ENCODE measurements at places on chromosomes 3 and 15. TPM values are rescaled to one million over a fixed set of nuclear protein-coding genes. Genes with fewer than 3 reads are reported as not detected.

The GPR156 gene
- total RNA-seq = not detected

The SYNPR gene
- total RNA-seq = not detected

The TGM5 gene
- not detected for total RNA-seq

The MAP1A gene
- total RNA-seq = 1.5 TPM

The GOLGA8J gene
- total RNA-seq = not detected

The CPA3 gene
- not detected for total RNA-seq

The PARP3 gene
- 12.1 TPM for total RNA-seq

The ETV5 gene
- 0.74 TPM for total RNA-seq

The OR5H6 gene
- not detected for total RNA-seq

The HRH1 gene
- 2.9 TPM for total RNA-seq

DNA sequence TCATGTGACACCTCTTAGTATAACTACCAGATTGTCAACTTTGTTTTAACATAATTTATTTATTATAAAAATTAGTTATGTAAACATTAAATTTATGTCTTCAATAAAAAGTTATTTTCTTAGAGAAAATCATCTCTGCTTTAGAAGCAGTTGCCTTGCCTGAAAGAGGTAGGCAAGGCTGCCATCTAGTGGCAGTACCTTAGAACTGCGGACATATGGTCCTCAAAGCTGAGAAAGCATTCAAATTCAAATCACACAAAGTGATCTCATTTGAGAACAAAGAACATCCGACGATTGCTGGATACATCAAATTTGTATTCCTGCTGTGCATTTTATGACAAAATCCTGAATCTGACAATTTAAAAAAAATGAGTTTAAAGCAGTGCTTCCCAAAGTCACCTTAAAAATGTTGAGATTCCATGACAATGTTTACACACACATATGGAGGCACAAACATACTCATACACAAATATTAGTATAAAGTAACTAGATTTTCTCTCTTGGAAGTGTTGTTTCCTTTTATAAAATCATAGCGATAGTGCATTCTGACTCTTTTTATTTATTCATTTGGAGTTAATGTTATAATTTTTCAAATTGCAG lies 617.4 kb downstream of the CADM2 start:
- DNase-seq = peak; percentile 57
- no peaks in the 10 kb centered on the region for H3K4me1 ChIP-seq
- no peak overlapping the region for H3K4me3 ChIP-seq
- H3K36me3 ChIP-seq = no peaks in the 10 kb centered on the region
- H3K27ac ChIP-seq = no peak overlapping the region

DNA sequence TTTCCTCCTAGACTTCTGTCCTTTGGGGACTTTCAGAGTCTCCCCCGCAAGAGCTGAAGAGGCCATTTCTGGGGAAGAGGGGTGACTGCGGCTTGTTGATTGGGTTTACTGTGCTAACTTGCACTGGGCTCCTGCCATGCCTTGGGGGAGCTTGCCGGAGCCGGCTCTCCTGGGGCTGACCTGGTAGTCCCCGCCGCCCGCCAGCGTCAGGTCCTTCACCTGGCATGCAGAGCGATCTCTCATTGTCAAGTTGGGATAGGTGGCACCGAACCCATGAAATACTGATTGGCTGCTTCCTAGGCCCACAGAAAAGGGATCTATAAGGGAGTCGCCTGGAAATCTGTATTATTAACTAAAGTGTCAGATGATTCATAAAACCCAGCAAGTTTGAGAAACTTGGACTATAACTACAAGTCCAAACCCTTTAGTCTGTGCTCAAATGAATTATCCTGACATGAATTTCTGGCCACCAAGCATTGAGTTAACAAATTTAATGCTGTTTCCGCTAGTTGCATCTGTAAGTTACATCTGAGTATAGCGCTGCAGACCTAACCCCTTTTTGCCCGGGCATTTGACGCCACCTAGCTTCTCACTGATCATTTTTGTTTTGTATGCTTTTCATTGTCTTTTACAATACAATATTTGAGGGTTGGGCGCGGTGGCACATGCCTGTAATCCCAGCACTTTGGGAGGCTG lies 607 bp upstream of the IMP3 start:
- DNase-seq = peak; percentile 78
- peak overlapping the region; percentile 86 for H3K27ac ChIP-seq
- peaks cover 27% of the 10 kb centered on the region for H3K4me1 ChIP-seq
- peak overlapping the region; percentile 86 for H3K4me3 ChIP-seq
- peaks cover 23% of the 10 kb centered on the region for H3K36me3 ChIP-seq

GRCh38 chr3:101133652-101134051 lies 140.4 kb upstream of the ABI3BP start:
- H3K27ac ChIP-seq = no peak overlapping the region
- H3K36me3 ChIP-seq = no peaks in the 10 kb centered on the region
- peaks cover 9% of the 10 kb centered on the region for H3K4me1 ChIP-seq
- H3K4me3 ChIP-seq = no peak overlapping the region

DNA sequence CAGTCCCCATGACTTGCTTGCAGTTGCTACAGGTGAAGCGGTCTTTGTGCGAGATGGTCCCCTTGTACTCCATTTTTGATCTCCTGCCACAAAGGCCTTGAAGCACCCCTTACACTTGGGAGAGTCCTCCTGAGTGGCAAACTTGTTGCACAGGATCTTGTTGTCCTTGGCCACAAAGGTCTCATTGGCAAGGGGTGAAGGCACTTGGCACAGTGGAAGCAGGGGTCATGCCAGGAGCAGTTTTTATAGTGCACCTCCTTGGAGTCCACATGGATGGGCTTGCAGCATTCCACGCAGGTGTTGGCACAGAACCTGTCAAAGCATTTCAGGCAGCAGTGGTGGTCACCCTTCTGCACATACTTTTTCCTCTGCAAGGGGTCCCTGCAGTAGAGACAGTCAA lies 20.3 kb upstream of the SEC62 start:
- H3K36me3 ChIP-seq = no peaks in the 10 kb centered on the region
- no peak overlapping the region for H3K4me3 ChIP-seq
- no peak for DNase-seq
- H3K4me1 ChIP-seq = peaks cover 7% of the 10 kb centered on the region
- H3K27me3 ChIP-seq = peaks cover 3% of the 10 kb centered on the region

DNA sequence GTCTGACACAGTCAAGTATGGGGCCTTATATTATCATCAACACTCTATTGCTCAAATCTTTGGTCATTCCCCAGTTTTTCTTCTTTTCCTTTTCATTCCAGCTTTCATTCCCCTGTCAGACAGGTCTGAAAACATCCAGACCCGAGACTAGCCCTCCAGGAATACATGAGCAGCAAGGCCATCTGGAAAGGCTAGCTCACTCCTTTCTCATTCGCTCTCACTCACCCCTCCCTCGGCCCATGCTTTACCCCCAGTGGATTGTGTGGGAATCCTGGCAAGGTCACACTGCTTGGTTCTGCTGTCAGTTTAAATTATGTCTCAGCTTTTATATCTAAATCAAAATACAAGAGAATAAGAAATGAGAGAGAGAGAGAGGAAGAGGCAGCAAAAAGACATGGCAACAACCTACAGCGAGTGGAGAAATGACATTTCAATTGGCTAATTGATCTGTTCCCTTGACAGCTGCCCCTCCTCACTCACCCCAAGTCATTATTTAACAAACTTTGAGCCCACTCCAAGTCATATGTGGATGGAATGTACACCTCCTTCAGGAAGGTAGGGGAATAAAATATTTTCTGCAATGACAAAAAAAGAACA lies 962.2 kb downstream of the TUSC7 start:
- no peak overlapping the region for H3K27ac ChIP-seq
- H3K27me3 ChIP-seq = no peaks in the 10 kb centered on the region
- H3K36me3 ChIP-seq = no peaks in the 10 kb centered on the region
- no peak overlapping the region for H3K4me3 ChIP-seq
- DNase-seq = no peak

GRCh38 chr15:50904211-50904610 lies 4.3 kb upstream of the AP4E1 start:
- H3K36me3 ChIP-seq = peaks cover 3% of the 10 kb centered on the region
- H3K27ac ChIP-seq = no peak overlapping the region
- no peak for DNase-seq
- no peak overlapping the region for H3K4me3 ChIP-seq
- H3K27me3 ChIP-seq = no peaks in the 10 kb centered on the region

GRCh38 chr15:31261266-31262142 lies 65.1 kb upstream of the KLF13 start:
- H3K4me3 ChIP-seq = no peak overlapping the region
- no peaks in the 10 kb centered on the region for H3K36me3 ChIP-seq
- H3K27me3 ChIP-seq = no peaks in the 10 kb centered on the region
- H3K27ac ChIP-seq = no peak overlapping the region
- H3K4me1 ChIP-seq = peaks cover 58% of the 10 kb centered on the region

DNA sequence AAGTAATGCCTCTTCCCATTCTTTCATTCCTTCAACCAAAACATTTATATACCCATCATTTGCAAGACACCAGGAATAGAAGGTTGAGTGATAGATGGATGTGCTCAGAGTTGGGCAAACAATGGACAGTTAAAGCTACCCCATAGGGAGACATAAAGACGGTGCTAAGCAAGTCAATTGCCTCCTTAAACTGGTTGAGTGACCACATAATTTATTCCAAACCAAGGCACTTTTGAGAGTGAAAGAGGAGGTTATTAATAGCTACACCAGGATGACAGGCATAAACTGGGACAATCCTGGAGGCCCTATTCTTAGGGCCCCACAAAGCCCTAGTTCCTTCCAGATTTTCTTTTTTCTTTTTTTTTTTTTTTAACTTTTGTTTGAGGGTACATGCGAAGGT lies 21.4 kb upstream of the DYNC1LI1 start:
- no peak overlapping the region for H3K27ac ChIP-seq
- no peak overlapping the region for H3K4me3 ChIP-seq
- H3K27me3 ChIP-seq = peaks cover 6% of the 10 kb centered on the region
- no peaks in the 10 kb centered on the region for H3K36me3 ChIP-seq
- DNase-seq = no peak

GRCh38 chr3:89058371-89058770 lies 49.0 kb upstream of the EPHA3 start:
- H3K4me1 ChIP-seq = no peaks in the 10 kb centered on the region
- no peaks in the 10 kb centered on the region for H3K36me3 ChIP-seq
- H3K27ac ChIP-seq = no peak overlapping the region
- no peak for DNase-seq

GRCh38 chr15:68768321-68768720 lies 52.4 kb downstream of the ANP32A start:
- H3K36me3 ChIP-seq = no peaks in the 10 kb centered on the region
- peaks cover 10% of the 10 kb centered on the region for H3K27me3 ChIP-seq
- no peak for DNase-seq
- no peak overlapping the region for H3K4me3 ChIP-seq

DNA sequence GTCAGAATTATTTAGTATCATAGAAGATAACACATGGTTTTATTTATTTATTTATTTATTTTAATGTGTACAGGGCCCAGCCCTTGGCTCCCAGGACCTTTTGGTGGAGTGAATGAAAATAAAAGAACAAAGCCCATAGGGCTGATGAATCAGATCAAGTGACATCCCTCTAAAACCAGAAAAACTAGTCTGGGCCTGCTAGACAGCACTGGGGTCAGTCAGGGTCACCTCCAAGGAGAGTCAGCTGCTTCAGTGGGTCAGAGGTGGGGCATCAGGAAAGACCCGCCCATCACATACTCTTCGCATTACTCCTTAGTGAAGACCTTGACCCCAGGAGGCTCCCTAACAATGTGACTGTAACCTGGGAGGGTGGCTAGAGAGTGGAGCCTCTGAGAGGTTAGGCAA lies 12.8 kb downstream of the PPCDC start:
- no peak overlapping the region for H3K4me3 ChIP-seq
- H3K27ac ChIP-seq = no peak overlapping the region
- H3K36me3 ChIP-seq = peaks cover 8% of the 10 kb centered on the region
- H3K4me1 ChIP-seq = peaks cover 21% of the 10 kb centered on the region
- H3K27me3 ChIP-seq = no peaks in the 10 kb centered on the region

GRCh38 chr15:63261311-63261710 lies 16.1 kb upstream of the APH1B start:
- H3K27ac ChIP-seq = no peak overlapping the region
- peaks cover 44% of the 10 kb centered on the region for H3K36me3 ChIP-seq
- H3K4me1 ChIP-seq = peaks cover 3% of the 10 kb centered on the region
- no peaks in the 10 kb centered on the region for H3K27me3 ChIP-seq

DNA sequence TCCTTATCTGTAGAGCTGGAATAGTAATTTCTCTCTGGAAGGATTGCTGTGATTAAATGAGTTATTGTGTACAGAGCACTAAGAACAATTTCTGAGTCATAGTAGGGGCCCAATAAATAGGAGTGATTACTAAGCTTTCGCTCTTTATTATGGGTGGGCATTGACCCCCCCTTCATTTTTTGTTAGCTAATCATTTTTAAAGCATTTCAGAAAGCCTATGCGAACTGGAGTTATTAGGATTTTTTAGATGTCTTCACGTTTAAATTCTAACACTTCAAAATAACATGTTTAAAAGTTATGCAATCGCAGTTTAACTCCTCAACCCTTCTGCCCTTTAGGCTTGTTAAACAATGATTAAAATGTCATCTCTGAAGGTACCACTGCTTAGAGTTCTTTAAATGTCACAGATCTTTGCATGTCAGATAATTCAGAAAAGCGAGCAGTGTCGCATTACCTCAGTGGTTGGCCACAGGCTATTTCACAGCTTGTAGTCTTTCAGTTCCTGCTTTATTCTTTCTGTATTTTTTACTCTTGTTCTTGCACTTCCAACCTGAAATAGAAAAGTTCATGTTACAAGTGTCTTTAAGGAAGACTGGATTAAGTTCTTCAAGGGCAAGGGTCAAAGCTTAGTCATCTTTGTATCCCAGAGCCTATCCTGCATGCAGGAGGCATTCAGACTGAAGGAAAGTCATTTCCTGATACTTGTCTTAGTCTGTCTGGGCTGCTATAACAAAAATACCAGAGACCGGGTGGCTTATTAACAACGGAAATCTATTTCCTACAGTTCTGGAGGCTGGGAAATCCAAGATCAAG lies 102.9 kb downstream of the FNDC3B start:
- no peak overlapping the region for H3K27ac ChIP-seq
- H3K4me3 ChIP-seq = no peak overlapping the region
- no peak for DNase-seq
- no peaks in the 10 kb centered on the region for H3K27me3 ChIP-seq
- peaks cover 43% of the 10 kb centered on the region for H3K4me1 ChIP-seq

DNA sequence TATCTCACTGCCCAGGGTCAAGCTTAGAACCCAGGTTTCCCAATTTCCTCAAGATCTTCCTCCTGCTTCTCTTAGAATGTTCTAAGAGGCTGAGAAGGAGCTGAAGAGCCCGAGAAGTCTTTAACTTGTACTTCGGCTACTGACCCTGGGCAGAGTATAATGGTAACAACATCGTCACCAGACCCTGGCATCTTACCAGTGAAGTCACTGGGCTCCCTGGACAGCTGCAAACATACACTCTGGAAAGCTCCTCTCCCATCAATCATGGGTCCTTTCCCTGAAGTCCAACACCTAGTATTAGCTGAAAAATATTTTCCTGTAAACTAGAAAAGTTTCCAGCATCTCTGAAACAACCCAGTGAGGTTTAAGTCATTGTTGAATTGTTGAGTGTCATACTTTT lies 22.7 kb downstream of the CPEB1 start:
- H3K27me3 ChIP-seq = peaks cover 1% of the 10 kb centered on the region
- H3K36me3 ChIP-seq = no peaks in the 10 kb centered on the region
- no peak for DNase-seq
- H3K4me1 ChIP-seq = no peaks in the 10 kb centered on the region
- H3K4me3 ChIP-seq = no peak overlapping the region

All from activated CD4-positive, alpha-beta memory T cell treated with anti-CD3 and anti-CD28 coated beads for 36 hours (primary cell).